ENCODE measurements at places on chromosomes 4 and X.
A peak's percentile ranks its signal among the peaks of the same experiment; 100 is the strongest.

- DNase-seq = no peak
These were observed 54.3 kb downstream of the REPS2 start for GRCh38 chrX:17000751-17001150.

GRCh38 chr4:121277194-121278105, 103.4 kb downstream of the QRFPR start:
- DNase-seq = no peak

GRCh38 chrX:24260842-24261550, 52.9 kb downstream of the SUPT20HL2 start:
- no peak for DNase-seq

DNA sequence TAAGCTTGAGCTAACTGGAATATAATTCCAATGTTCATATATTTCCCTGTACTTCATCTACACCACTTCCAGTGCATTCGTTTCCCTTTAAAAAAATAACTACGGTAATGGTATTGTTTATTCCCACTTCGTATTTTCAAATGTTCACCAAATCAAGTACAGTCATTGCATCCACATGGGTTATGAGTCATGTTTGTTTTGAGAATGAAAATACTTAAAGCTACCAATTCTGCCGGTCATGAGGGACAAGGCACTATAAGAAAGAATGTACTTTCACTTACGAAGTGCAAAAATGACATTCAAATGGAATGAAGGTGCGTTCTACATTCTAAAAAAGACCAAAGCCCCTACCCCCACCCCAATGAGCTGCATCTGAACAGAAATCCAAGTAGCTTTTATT, 174.4 kb upstream of the FGF13 start:
- no peak for DNase-seq

DNA sequence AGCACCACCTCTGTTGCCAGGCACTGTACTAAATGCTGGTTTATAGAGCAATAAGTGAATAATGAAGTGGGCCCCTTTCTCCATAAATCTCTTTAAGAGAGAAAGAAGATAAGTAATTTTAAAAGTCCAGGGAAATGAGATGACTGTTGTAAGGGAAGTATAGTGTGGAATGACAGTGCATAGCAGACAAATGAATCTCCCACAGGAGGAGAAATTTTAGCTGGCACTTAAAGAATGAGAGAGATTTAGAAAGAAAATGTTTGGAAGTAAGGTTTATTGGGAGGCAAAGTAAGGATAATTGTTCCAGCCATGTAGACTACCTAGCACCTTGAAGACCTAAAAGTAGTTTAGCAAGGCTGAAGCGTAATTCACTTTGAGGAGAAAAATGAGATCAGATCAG, 1081.1 kb upstream of the PABPC4L start:
- DNase-seq = no peak

GRCh38 chrX:136493011-136493410, 4.4 kb upstream of the HTATSF1 start:
- DNase-seq = no peak

GRCh38 chr4:186939226-186939625, 215.6 kb upstream of the FAT1 start:
- no peak for DNase-seq

- DNase-seq = no peak
These were observed 272.5 kb downstream of the ADAM29 start for GRCh38 chr4:175190654-175191053.

DNA sequence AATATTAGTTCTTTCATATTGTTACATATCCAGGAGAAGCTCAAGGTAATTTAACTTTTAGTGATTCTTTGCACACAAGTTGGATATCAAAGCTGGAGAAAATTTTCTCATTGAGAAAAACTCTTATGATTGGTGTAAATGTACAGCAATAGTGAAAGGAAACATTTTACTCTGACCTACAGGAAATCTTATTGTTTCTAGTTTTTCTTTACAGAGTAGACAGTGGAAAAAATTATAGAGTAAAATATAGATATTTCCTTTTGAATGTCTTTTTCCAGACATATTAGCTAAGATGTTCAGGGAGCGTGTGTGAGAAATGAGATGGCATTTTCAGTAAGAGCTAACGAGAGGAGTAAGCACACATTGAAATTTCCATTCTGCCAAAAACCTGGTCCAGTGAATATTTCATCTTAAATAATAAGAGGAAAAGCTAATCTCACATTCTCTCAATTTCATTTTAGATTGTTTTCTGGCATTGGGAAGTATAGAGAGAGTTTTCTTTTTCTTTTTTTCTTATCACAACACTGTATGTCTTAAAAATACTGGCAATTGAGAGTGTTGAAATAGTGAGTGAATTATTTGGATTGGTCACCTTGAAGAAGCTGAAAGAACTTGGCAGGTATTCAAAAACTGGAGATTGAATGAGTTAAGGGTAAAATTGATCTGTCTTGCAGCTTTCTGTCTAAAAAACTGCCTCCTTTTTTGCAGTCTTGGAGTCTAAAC, 15.6 kb upstream of the ATP8A1 start:
- no peak for DNase-seq

DNA sequence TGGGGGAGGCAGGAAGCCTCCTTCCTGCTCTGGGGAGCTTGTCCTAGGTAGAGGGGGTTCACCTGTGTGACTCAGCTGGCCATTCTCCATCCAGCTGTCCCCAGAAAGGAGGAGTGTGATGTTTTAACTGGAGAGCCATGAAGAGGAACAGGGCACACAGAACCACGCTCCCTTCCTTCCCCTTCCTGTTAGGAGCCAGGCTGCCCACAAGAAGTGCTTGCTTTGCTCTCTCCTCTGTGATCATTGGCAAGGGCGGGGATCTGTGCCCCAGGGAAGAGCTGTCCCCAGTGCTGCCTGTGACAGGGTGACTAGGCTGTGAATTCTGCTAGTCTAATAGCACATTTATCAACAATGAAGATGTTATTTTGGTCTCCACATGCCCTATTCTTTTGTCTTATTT, 169.6 kb upstream of the GATB start:
- DNase-seq = no peak

- no peak for DNase-seq
These were observed 83.1 kb upstream of the LANCL3 start for GRCh38 chrX:37488323-37488722.

DNA sequence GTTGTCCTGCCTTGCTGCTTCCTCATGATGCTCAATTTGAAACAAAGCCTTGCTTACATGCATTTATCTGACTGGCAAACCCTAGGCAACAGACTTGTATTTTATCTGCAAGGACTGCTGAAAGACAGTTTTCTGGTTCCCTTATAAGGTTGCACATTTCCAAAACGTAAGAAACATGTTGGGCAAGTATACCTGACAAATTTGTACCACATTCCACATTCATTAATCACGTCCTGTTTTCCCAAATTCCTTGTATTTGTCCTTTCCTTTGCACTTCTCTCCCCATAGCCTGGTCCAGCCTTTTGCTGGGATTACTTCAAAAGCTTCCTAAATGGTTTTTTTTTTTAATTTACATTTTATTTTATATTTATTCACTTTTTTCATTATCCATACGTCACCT, 310.1 kb downstream of the PPP3CA start:
- DNase-seq = no peak

DNA sequence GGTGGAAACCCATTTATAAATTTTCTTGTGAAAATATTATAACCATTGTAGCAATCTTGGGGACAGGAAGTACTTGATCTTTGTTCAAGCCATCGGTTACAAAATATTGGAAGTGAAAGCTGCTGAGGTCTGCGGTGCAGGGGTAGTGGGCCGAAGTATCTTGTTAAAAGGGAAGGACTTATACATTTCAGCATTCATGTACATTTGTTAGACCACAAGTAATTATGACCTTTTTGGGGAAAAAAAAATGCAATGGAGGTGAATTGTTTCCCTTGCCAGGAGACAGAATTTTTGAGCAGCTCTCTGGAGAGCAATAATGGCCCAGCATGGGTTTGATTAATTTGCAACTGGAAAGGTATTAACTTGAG, 121.3 kb downstream of the EGF start:
- DNase-seq = no peak

DNA sequence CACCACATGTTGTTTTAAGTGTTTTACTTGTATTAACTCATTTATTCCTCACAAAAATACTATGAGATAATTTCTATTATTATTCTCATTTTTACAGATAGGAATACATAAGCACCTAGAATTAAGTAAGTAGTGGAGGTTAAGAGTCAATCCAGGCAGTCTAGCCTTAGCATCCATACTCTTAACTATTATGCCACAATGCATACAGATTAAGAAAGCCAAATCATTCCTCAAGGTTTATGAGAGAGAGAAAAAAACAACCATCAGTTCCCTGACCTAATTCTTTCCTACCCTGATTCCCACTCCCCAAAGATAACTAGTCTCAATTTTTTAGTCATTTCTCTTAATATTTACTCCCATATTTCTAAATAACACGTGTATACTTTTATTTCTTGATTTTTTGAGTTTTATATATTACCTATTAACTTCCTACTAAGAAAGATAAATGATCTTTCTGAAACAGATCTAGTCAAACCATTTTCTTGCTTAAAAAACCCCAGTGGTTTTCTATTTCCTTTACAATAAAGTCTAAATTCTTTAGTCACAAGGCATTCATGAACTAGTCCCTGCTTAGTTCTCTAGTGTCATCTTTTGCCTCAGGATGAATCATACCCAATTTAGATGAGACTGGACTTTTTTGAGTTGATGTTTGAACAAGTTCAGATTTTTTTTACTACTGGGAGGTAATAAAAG, 16.0 kb downstream of the UBA6 start:
- DNase-seq = no peak

DNA sequence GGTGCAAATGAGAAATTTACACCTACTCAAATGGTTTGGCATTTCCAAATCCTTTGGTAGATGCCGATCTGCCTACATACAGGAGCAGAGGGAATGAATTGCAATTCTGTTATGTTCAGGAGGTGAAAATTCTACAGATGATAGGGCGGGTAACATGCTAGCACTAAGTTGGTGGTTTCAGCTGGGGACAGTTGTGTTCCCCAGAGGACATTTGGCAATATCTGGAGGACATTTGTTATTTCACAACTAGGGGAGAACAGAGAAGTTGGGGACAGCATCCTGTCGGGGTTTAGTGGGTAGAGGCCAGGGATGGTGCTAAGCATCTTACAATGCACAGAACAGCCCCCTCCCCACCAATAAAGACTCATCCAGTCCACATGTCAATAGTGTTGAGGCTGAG, 96.5 kb upstream of the PUDP start:
- no peak for DNase-seq

DNA sequence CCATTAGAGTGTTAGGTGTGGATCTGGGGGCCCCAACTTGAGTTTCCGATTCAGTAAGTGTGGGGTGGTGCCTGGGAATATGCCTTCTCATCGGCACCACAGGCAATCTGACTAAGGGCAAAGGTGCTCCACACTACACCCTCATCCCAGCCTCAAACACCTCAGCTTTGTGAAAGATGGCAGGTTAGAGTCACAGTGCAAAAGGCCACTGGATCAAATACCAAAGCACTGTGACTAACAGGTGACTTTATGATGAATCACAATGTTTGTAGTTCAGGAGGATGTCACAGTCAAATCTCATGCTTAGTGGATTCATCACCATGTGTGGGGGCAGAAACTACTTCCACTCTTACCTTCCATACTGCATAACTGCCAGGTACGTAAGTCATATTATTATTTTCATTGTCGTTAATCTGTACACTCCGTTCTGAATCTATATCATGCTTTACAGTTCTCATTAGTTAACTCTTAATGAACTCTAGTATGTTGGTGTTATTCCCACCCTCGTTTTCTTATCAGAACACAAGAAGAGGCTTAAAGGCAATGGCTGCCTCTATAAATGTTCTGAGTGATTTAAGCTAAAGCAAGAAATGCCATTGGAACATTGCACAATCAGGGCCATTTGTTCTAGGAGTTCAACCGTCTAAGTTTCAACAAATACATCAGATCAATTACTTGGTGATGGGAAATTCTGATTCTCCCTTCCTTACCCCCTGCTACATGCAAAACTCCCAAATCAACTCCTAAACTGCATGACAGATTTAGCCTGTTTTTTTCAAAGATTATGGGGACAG, 50.2 kb downstream of the PRKG2 start:
- DNase-seq = no peak

DNA sequence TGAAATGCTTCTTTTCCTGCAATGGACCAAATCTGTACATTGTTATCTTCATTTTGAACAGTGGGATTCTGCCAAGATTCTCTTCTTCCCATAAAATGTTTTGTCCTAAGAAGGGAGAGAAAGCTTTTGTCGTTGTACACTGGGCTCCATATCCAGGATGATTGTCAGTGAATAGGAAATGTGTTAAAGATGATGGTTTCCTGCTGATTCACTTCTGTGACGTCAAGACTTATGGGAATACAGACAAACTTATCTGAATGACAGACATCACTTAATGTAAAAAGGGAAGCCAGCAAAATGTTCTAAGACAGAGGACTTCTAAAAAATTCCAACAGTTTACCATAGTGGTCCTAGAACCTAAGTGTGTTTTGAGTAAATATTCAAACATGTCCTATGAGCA, 53.7 kb upstream of the HPF1 start:
- no peak for DNase-seq

DNA sequence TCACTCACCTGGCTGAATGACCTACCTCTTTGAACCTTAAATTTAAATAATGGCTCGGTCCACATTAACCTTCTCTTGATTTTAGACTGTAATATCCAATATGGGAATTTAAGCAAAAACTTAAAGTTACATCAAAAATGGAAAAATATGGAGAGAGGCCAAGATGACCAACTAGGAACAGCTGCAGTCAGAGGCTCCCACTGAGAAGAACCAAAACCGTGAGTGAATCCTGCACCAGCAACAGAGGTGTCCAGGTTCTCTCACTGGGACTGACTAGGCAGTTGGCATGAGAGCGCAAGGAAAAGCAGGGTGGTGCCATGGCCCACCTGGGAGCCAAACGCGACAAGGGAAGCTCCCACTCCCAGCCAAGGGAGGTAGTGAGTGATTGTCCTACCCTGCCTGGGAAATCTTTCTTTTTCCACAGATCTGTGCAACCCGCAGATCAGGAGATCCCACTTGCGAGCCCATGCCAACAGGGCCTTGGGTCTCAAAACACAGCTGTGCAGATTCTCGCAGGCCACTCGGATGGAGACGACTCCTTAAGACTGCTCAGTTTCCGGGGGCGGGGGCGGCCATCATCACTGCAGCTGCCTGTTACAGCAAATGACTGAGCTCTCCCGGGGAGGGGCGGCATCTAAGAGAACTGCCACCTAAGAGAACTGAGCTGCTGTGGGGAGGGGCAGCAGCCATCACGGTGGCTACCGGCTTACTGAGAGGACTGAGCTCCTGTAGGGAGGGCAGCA, 343.4 kb downstream of the DMD start:
- DNase-seq = no peak

GRCh38 chrX:40154853-40155588, 57.3 kb upstream of the BCOR start:
- DNase-seq = no peak

DNA sequence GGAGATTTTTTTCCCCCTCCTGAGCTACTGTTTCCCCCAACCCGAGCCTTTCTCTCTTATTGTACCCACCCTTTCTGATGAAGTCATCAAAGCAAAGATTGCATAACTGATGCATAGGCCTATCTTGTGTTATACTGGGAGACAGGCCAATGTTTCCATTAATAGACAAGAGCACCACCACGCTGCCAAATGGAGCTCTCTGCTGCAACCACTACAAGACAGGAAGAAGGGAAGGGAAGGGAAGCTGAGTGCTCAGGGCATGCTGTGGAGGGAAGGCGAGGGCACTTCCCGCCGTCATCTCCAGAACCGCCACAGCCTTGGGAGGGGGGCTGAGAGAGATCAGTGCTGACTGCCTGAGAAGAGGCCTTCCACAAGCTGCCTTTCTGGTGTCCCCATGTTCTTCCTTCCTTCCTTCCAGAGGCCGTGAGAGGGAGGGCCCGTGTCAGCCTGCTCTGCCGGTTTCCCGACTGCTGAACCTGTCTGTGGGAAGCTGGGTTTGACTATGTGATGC, 75.0 kb downstream of the MGST2 start:
- peak; percentile 75 for DNase-seq

Data from cerebellar nuclear complex (tissue), 1 donor.